ENCODE measurements at places on chromosomes 2 and 18.

- no peak for DNase-seq
Measured at GRCh38 chr18:61209801-61210200, 123.4 kb upstream of the CDH20 start.

GRCh38 chr2:137770166-137770565, 194.1 kb upstream of the HNMT start:
- no peak for DNase-seq

- no peak for DNase-seq
Measured at GRCh38 chr2:95058466-95058988, 33.0 kb downstream of the MAL start.

DNA sequence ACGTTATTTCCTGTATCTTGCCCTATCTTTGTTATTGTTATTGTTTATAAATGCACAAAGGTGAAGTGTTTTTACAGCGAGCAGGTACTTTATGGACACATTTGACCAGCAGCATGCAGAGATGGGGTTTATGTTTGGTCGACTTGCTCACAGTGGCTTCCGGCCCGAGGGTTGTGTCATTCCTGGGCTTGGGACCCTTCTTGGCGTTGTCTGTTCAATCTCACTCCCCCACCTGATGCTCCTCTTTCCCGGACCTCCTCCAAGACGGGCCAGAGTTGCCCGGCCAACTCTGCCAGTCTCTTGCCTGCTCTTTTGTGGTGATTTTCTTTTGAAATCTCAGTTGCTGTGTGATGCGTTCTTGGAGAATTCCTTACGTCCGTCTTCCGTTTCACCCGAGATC, 153.9 kb downstream of the TWIST2 start:
- DNase-seq = no peak

DNA sequence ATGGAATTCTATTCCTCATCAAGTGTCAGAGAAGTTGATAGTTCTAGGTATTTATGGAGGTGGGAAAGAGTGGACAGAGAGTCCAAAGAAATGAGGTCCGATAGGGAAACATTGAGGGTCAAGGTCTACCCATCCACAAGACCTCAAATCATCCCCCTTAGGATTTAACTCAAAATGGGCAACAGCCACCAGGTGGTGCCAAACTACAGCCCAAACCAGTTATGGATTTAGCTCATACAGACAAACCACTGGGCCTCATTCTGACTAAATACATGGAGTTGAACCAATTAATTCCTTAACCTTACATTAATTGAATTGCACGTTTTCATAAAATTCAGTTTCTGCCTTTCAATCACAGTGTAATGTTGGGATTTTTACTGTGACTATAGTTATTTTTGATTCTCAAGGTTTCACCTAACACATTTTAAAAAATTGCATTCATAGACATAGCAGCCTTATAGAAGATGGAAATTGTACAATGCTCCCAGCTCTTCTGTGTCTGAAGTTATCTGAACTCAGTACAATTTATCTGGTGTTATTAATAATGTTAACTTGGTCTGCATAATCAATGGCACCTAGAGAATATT, 98.2 kb upstream of the HNMT start:
- DNase-seq = peak; percentile 25

DNA sequence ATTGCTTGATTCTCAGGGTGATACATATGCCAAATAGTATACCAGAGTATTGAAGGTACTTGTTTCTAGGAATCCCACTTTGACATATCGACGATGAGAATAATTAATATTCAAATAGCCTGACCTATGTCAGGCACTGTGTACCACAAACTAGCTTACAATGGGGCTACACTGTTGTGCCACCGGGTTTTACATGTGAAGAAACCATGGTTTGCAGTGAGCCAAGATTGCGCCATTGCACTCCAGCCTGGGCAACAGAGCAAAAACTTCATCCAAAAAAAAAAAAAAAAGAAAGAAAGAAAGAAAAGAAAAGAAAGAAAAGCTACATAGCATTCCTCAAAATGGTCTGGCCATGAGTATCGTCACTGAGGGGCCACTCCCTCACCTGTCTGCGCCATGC, 25.5 kb downstream of the GYPC start:
- DNase-seq = no peak

GRCh38 chr2:12684471-12684936, 32.2 kb upstream of the TRIB2 start:
- no peak for DNase-seq

DNA sequence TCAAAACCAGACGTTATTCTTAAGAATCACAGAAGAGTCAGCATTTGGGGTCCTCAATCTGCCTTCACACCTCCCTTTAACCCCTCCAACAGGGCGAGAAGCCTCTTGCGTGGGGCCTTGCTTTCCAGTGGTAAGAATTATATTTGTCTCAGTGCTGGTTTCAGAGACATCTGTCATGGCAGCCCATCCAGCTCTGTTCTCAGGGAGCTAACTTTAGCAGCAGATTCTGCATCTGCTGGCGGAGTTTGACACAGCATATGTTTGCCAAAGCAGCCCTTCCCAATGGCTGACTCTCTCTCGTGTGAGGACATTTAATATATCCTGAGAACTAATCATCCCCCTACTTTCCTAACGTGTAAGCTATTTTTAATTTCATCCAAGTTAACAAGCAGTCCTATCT, 91.5 kb upstream of the BCL11A start:
- no peak for DNase-seq

GRCh38 chr2:24245986-24246776, 71.3 kb downstream of the FAM228A start:
- DNase-seq = no peak

DNA sequence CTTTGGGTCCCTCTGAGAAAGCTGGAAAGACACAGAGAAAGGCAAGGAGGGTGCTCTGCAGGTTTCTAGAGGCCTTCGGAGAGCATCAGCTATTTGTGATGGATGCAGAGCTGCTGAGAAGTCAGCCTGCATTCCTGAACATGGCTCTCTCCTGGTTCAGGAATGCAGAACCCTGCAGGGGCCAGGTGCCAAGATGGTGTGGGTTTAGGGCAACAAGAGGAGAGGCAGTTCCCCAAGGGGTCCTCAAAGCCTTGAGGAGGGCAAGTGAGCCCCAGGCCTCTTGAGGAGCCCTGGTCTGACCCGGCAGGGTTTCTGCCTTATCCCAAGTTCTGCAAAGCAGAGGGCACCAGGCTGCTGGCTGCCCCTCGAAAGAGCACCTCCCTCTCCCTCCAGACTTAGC, 93.3 kb downstream of the HS1BP3 start:
- DNase-seq = no peak

GRCh38 chr2:180125245-180125962, 118.3 kb upstream of the CWC22 start:
- DNase-seq = peak; percentile 38

- DNase-seq = no peak
Measured at GRCh38 chr2:114170070-114170469, 272.4 kb upstream of the DPP10 start.

DNA sequence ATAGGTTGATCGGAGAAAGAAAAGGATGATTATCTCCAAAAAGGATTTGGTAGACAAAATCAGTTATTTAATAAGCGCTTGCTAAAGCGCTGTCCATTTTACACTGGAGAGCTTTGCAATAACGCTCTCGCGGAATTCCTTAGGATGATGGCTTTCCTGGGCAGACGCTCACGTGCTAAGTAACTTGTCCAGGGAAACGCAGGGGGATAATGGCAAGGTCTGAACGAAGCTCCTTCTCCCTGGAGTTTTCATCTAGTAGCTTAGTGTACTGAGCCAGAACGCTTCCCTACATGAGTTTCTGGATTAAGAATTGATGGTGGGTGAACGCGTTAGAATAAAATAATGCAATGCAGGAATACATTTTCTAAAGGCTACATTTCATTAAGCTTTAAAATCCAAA, 739.5 kb upstream of the SALL3 start:
- DNase-seq = no peak

DNA sequence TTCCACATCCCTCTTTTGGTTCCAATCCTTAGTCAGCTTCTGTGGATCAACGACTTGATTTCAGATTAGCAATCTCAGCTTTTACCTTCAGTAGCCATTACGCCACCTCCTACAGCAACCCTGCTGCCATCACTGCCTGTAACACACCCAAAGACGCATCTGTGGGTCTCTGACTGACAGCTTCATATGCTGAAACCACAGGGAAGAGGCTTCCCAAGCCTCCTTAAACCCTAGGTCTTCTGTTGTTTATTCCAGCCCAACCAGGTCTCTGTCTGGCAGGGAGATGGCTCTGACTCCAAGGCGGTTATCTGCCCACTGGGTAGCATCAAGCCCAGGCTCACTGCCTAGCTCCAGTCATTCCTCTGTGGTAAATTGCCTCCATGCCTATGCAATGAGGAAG, 28.6 kb upstream of the TRIB2 start:
- no peak for DNase-seq

DNA sequence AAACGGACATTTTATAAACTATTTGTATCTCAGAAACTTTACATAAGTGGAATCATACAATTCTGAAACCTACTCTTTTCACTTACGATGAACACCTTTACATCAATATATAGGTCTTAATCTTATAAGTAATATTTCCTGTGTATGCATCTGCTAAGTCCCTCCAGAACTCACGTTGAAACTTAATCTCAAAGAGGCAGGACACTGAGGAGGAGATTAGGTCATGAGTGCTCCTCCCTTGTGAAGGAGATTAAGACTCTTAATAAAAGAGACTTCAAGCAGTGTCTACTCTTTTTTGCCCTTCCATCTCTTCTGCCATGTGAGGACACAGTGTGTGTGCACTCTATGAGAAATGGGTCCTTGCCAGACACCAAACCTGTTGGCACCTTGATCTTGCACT, 94.7 kb upstream of the CDKL4 start:
- DNase-seq = no peak

DNA sequence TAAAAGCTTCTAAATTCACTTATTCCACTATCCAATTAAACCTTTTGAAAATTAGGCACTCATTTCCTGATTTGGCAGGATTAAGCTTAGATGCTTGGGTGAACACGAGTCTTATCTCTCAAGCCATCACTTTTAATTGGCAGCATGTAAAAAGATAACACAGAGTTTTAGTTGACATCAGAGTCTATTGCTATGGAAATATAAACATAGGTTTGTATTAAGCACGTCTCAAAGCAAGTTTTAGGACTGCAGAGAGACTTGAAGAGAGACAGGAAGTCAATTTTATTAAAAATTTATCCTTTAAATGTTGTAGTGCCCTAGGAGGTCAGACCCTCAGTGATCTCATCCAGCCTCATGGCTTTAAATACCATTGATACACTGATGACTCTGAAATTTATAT, 5.6 kb downstream of the RBKS start:
- no peak for DNase-seq

- peak; percentile 26 for DNase-seq
Measured at GRCh38 chr2:136362676-136363390, 244.9 kb upstream of the CXCR4 start.

DNA sequence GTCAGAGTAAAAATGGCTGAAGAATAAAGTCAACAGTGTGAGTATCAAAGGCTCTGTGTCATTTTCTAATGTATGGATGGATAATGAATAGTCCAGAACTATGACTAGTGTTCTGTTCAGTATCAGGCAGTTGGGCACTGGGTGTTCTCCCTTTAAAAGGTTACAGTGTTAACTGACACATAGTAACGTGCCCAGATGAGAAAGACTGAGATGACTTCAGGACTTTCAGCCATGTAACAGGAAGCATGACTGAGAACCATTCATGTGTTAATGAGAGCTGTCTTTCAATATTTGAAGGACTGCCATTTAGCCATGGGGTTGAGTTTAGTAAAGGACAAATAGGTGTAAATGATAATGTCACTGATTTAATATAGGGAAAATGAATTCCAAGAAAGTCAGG, 187.1 kb downstream of the GULP1 start:
- no peak for DNase-seq

DNA sequence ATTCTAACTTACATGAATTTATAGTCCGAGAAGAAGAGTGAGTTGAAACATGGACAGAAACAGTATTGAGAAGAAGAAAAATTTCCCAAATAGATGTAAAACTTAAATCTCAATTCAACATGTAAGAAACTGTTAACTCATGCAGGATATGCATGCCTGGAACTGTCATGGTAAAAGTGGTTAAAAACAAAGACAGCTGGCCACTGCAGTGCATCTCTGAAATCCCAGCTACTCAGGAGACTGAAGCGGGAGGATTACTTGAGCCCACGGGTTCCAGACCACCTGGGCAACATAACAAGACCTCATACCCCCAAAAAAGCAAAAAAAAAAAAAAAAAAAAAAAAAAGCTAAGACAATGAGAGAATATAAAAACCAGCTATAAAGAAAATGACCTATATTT, 93.0 kb upstream of the TTC27 start:
- no peak for DNase-seq

DNA sequence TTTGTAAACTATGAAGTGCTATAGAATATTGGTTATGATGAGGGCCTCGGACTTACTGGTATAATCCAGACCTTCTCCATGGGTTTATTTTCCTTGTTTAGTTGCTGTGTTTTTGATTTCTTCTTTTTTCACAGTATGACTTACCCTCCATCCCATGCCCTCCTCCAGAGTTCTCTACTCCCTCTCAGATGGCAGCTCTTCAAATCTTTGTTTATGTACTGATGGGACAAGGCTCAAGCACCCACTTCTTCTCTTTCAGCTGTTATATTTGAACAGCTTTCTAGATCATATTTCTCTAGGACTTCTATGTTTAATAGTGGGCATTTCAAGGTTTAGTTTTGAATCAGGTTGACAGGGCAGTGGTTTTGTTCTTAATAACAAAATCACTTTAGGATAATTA, 43.9 kb downstream of the CLIP4 start:
- DNase-seq = no peak

DNA sequence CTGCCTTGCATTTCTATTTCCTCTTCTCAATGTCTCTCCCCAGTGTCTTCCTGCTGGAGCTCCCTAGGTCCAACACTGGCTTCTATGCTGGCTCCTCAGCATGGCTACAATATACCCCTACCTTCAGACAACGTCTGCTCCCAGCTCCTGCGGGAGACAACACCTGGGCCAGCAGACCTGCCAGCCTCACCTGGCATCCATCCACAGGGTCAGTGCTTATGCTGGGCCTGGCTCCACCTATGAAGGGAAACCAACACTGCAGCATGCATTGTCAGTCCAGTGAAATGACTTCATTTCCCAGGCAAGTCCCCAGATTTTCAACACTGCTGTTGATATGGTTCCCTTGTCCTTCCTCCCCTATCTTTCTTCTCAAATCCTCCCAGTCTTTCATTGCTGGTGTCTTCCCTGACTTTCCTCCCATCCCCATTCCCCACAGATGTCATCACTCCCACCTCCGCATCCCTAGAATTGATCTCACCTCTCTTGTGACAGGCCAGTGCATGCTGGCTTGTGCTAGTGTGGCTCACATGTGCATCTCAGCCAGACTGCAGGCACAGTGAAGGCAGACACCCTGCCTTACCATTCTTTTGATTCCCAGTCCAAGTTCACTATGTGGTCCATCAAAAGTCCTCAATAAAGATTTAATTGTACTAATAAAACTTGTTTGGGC, 98.0 kb downstream of the MYO5B start:
- DNase-seq = no peak

DNA sequence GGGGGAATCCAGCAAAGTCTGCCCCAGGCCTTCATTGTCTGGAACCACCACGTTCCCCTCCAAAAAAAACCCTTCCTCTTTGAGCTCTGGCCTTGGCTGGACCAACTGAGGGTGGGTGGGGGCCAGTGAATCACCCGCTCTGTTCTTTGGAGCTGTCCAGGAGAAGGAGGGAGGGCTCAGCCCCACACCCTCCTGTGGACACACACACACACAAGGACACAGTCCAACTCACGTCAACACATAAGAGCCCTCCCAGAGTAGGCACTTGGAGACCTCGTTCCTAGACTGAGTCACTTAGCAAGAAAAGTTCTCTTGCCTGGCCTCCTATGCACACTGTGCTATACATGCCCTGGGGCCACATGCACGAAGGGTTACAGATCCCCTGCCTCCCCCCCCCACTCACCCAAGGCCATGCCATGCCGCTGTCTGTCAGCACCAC, 1.2 kb upstream of the TNS1 start:
- no peak for DNase-seq

GRCh38 chr2:197516393-197516761, 511 bp downstream of the MOB4 start:
- DNase-seq = no peak
